Stimulated activated CD8-positive, alpha-beta memory T cell treated with anti-CD3 and anti-CD28 coated beads, Interleukin-7, amount 100 ng/mL, for 1 hour (primary cell): ENCODE measurements at places on chromosomes 13 and 19.

- DNase-seq, result no peak
These were observed 200.1 kb downstream of the MZT1 start for GRCh38 chr13:72527333-72527732.

DNA sequence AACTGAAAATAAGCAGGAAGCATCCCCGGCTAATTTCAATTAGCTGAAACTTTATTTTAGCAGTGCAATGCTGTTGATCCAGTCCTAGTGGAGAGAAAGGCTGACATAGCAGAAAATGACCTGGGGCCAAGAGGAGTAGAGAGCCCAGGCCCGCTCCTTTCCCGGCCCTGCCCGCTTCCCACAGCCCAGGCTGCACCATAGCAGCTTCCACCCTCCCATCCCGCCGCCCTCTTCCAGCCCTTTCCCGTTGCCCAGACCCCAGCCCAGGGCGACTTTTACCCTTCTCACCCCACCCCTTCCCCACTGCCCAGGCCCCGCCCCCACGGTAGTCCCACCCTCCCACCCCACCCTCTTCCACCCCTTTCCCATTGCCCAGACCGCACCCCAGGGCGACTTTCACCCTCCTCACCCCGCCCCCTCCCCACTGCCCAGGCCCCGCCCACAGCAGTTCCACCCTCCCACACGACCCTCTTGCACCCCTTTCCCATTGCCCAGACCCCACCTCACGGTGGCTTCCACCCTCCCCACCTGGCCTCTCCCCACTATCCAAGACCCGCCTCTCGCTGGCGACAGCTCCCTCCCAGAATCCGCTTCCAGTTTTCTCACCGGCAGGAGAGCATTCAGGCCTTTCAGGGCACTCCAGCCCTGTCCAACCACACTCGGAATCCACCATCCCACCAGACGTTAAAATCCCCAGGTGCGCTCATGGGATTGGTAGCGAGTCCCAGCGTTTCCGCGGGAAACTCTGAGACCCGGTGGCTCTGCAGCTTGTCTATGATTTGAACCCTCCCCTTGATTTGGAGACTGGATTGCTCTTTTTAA lies 8.3 kb downstream of the ZNF160 start:
- no peak for DNase-seq

DNA sequence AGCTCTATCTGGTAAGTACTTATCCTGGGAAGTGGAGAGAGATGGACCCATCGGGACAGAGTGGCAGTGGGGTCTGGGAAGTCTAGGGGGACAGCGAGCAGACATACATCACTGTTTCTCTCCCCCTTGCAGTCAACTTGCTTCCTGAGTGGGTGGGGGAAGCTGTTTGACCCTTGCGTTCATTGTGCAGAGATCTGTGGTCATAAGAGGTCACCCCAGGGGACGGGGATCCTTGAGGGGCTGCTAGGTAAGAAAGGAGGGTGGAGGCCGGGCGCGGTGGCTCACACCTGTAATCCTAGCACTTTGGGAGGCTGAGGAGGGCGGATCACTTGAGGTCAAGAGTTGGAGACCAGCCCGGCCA lies 474 bp downstream of the ARHGEF18 start:
- no peak for DNase-seq

DNA sequence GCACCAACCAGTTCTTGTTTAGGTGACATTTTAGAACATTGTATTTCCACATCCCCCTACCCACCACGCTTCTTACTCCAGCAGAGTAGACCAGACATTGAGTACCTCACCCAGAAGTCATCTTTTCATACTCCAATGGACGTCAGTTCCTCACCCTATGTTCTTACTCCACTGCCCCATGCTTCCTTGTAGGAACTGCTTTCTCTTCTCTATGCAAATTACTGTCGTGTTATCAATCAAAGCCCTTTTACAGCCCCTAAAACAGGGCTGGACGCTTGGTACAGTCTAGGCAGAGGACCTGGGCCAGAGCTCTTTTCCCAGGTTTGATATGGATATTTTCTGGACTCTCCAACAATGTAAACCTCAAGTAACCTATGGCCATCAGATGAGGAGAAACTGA lies 58.2 kb downstream of the USP12 start:
- DNase-seq, result no peak

- no peak for DNase-seq
These were observed 7.5 kb downstream of the ARL11 start for GRCh38 chr13:49635599-49636433.

- DNase-seq, result no peak
These were observed 1.8 kb downstream of the ZFR2 start for GRCh38 chr19:3866910-3867638.

- DNase-seq, result no peak
These were observed 819.3 kb upstream of the PCDH20 start for GRCh38 chr13:62234780-62235440.

- DNase-seq, result no peak
These were observed 20.6 kb upstream of the USP29 start for GRCh38 chr19:57099199-57099661.

DNA sequence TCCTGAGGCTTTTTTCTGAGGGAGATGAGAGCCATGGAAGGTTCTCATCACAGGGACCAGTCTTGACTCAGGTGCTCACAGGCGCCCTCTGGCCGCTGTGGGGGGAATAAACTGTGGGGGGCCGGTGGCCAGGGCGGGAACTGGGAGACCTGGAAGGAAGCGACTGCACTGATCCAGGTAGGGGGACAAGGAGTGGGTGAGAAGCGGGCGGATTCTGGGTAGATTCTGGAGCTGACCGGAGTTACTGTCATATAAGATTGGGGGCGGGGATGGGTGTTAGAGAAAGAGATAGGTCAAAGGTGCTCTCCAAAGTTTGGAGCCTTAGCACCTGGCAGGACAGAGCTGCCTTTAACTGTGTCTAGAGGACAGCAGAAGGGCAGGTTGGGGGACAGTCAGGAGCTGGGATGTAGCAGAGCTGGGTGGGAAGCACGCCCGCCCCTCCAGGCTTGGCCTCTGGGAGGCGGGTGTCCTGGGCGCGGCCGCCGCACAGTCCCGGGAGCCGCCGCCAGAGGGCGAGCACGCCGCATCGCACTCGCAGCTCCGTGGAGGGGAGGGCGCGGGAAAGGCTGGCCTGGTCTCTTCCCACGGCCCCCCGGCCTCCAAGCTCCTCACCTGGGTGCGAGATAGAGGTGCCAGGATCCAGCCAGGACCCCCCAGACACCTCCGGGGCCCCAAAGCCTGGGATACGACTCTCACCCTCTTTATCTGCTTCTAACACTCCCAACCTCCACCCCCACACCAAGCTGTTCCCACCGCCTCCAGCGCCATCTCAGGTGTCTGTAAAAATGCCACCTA lies 4.2 kb upstream of the DAND5 start:
- peak; percentile 63 for DNase-seq

- DNase-seq, result no peak
These were observed 25.0 kb upstream of the OR1M1 start for GRCh38 chr19:9061879-9062278.

- DNase-seq, result no peak
These were observed 93.9 kb downstream of the GADD45B start for GRCh38 chr19:2569596-2570465.

DNA sequence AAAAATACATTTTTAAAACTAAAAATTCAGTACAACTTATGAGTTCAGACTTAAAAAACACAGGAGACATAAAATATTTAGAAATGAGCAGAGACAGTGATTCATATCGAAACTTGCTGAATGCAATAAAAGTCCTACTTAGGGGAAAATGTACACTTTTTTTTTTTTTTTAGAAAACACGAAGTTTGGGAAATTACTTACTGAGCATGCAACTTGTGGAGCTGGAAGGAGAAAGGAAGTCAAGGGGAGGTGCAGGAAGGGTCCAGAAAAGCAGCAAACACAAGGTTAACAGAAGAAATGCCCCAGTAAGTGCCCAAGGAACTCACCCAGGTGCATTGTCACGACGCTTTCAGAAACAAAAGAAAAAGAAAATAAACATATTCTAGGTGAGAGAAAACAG lies 18.6 kb upstream of the LAIR1 start:
- DNase-seq, result no peak

DNA sequence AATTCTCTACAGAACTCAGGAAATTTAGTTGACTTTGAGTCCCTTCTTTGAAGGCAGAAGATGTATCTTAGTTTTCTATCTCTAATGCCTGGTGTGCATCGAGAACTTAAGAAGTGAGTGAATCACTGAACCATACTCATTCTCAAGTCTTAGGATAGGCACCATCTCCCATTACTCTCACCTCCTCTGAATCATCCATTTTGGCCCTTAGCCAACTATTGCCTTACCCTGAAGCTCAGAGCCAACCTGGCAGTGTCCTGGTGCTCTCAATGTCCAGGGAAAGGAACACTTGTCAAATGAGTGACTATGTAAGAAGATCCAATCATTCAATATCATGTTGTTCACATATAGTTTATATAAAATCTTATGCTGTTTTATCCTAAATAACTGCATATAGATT lies 146.6 kb downstream of the RGCC start:
- no peak for DNase-seq

DNA sequence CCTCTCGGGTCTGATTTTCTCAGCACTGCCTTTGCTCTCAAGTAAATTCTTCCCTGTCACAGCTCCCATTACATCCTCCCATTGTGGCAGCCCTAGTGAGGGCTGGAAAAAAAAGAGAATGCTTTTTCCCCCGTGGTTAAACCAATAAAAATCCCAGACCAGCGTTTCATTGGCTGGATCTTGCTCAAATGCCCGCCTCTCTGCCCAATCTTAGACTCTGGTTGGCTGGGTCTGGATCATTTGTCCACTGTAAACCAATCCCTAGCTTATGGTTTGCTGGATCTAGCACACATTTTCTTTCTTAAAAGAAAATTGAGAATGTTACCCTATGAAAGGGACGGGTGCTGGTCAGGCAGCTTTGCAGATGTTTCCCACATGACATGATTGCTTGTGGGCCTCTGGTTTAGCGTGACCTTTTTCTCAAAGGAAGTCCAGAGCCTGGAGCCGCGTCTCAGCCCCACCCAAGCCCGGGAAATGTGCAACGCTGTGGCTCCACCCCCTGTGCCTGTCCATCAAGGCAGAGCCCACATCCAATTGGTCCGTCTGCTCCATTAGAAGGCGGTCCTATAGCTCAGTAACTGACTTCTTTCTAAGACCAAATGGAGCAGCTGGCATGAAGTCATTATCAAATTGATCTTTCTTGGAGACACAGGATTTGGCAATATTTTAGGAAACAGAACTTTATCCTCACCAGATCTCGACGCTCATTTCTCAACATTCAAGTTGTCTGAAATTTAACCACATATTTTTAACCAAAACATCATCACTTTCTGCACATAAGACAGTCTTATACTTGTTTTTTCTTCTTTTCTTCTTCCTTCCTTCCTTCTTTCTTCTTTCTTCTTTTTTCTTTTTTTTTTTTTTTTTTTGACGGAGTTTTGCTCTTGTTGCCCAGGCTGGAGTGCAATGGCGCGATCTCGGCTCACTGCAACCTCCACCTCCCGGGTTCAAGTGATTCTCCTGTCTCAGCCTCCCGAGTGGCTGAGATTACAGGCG lies 2.6 kb upstream of the MCEMP1 start:
- no peak for DNase-seq

GRCh38 chr19:13872339-13872694 lies 4.6 kb upstream of the NANOS3 start:
- DNase-seq, result no peak

- DNase-seq, result no peak
These were observed 30.1 kb upstream of the FFAR2 start for GRCh38 chr19:35417713-35418534.

DNA sequence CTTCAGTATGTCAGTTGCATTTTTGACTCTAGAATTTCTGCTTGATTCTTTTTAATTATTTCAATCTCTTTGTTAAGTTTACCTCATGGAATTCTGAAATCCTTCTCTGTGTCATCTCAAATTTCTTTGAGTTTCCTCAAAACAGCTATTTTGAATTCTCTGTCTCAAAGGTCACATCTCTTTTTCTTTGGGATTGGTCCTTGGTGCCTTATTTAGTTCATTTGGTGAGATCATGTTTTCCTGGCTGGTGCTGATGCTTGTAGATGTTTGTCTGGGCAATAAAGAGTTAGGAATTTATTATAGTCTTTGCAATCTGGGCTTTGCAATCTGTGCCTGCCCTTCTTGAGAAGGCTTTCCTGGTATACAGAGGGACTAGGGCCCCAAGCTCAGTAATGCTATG lies 18.5 kb upstream of the KBTBD7 start:
- no peak for DNase-seq

GRCh38 chr13:112248406-112248760 lies 127.8 kb upstream of the SPACA7 start:
- no peak for DNase-seq

DNA sequence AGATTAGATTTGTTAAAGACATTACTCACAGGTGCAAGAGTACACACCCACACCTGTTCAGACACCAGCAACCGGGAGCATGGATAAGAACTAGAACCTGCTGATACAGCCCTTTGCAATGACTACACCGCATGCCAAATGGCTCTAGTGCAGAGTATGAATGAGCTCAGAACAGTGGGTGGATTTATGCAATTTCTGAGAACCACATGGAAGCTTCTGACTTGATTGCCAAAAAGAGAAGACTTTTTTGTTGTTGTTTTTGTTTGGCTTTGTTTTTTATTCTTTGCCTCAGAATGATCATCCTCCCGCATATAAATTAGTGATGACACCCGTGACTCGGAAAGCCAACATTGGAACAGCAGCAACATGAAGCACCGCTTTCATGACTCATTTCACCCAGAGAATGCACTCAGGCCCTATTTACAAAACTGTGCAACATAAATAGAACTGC lies 77.4 kb upstream of the LRCH1 start:
- DNase-seq, result no peak
